T-helper 2 cell (primary cell): ENCODE measurements at places on chromosomes 1 and 21.

DNA sequence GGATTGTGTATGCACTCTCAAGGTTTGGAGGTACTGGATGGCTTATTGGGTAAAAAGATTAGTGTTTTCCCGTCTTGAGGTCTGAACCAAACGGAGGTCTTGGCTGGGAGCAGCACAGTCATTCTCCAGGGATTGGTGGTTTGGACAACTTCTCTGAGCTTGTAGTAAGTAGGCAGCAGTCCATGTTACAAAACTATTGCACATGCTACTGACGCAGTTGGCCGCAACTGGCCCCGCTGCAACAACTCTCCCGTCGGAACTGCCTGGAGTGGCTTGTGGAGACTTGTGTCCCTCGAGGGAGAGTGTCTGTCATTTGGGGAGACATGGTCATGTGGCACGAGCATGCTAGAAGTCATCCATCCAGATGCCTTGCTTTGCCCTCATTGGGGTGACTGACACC lies 276.0 kb downstream of the TM2D1 start:
- no peak for DNase-seq

- DNase-seq: peak; percentile 55
These were observed at the start of gene GPR153 for GRCh38 chr1:6260961-6261614. TSS of gene GPR153 (minus strand) at chr1:6261098. CDS start at chr1:6254905, 6,193 bp downstream.

DNA sequence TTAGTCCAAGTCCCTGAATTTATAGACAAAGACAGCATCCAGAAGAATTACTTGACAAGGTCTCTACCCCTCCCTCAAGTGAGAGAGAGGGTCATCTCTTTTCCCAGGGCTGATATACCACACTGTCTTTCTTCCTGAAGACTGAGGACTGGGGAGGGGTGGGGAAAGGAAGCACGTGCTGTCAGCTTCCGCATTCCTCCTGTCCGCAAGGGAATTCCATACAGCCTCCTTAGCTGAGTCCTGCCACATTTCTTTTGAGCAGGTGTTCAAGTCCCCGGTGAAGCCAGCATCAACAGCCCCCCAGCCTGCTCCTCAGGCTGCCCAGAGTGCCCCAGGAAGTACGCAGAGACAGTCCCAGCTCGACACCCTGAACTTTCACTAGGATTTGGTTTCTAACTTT lies 34.2 kb downstream of the PCAT6 start:
- DNase-seq: no peak

DNA sequence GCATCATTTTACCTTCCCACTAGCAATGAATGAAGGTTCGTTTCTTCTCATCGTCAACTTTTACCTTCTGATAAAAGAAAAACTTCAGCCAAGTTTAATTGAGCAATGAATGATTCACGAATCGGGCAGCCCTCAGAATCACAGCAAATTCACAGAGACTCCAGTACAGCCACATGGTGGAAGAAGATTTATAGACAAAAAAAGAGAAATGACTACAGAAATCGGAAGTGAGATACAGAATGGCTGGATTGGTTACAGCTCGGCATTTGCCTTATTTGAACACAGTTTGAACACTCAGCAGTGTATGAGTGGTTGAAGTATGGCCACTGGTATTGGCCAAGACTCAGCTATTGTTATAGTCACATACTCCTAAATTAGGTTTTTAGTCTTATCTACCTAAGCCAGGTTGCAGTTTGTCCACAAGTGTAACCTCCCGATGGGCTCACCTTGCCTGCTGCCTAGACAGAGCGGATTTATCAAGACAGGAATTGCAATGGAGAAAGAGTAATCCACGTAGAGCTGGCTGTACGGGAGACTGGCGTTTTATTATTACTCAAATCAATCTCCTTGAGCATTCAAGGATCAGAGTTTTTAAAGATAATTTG lies 15.3 kb downstream of the AK4 start:
- DNase-seq: no peak

DNA sequence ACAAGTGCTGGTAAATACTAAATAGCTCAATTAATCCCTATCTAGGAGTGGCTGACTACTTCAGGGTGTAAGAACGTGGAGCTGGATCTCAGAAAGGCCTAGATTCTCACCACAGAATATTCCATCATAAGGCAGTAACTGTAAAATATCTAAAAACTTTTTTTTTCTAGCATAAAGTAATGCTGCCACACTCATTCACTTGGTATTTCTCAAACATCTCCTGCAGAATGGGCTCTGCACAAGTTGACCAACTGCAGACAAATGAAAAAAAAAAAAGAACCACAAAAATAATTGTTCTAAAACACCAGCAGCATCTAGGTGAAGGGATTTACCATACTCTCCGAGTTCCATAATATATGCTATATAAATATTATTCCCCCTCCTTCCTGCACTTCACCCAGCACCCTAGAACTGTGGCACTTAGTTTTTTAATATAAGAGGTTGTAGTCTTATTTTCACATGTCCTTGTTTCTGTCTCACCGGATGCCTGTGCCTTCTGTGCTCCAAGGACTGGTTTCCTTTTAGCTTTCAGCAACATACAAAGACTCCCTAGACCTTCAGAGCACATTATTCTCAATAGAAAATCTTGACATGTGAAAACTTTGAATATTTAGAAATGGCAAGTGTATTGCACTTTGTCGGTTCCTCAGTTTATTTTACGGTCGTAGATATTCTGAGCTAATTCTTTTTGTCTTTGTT lies 8.9 kb downstream of the VSIG8 start:
- no peak for DNase-seq

- no peak for DNase-seq
These were observed 321.4 kb downstream of the DPYD start for GRCh38 chr1:97599447-97599846.
